ENCODE measurements at places on chromosomes 7 and 10.

DNA sequence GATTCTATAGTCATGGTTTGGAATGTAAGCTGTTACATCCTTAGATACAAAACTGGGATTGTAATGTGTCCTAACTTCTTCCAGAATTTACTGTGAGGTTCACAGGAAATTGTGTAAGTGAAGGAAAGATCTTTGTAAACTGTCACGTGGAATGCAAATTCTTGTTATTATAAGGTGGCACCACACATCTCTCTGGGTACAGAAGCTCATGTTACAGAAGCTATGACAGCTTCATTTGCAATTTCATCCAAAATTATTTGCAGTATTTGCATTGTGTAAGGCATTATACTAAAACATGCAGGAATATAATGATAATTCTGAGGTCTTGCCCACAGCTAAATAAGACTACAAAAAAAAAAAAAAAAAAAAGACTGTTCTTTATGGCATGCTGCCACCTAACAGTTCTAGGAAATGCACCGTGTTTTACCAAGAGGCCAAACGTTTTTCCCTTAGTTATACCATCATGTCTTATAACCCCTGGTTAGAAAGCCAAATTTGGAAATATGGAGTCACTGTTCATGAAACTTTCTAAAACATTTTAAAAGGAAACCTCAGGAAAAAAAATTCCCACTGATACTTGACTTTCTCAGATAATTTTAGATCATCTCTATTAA is 17.6 kb downstream of the MINDY3 start:
- DNase-seq = no peak

GRCh38 chr7:69677881-69678493 is 79.7 kb downstream of the AUTS2 start:
- no peak for DNase-seq

- DNase-seq = no peak
Observed at GRCh38 chr10:118751265-118751664, 3.5 kb downstream of the CACUL1 start.

GRCh38 chr10:125217990-125218675 is 57.8 kb upstream of the CTBP2 start:
- no peak for DNase-seq

DNA sequence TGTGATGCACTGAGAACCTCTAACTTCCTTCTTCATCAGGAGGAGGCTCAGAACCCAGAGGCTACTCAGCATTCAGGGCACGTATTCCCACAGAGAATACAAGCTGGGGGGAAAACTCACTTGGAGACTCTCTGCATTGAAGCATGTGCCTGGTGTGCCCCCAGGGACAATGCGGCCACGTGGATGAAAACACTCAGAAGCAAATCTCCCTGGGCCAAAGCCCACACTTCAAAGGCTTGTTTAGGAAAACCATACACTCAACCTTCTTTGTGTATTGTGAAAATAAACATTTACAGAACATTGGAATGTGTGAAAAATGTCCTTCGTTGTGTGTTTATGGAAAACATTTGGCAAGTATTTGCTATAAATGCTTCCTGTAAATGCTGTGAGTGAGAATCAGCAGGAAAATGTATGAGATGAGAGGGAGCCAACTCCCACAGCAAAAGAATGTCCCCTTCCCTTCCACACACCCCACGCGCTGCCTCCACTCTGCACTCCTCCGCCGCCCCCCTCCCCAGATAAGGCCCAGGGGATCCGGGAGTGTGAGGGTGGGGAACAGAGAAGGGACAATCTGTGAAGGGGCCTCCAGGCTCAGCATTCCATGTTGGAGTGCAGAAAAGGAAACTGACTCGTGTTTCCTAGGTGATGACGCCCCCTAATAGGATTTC is 339.5 kb downstream of the ELMO1 start:
- DNase-seq = no peak

DNA sequence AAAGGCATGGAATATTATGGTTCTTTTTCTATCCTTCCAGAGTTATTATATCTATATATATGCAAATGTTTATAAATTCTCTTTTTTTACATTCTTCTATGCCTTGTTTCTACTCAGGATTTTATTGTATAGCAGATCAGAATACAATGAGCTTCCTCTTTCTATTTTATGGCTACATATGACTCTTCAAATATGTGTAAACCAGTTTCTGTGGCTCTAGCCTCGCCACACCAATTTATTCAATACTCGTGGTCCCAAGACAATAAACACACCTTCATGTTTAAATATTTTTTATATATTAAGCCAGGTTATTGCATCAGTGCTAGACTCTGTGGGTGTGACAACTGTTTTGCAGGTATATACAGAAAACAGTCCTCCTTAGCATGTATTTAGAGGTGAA is 237.5 kb upstream of the MKLN1 start:
- DNase-seq = no peak

GRCh38 chr7:98250789-98251188 is 1.2 kb downstream of the TECPR1 start:
- DNase-seq = peak; percentile 36

DNA sequence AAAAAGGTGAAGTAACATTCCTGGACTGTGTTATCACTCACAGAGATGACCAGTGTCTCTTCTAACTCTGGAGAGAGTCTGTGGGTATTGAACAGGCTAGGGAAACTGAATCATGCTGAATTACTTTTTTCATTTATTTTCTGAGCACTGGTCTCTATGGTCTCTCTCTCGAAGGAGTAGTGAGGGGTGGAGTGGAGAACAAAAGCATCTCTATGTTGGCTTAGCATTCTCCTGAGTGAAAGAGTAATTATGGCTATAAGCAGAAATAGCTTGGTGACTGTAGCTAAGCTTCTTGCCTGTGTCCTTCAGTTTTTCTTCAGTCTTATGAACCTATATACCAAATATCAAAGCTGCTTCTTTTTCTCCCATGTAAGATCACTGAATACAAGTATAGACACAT is 64.6 kb upstream of the PTN start:
- no peak for DNase-seq

DNA sequence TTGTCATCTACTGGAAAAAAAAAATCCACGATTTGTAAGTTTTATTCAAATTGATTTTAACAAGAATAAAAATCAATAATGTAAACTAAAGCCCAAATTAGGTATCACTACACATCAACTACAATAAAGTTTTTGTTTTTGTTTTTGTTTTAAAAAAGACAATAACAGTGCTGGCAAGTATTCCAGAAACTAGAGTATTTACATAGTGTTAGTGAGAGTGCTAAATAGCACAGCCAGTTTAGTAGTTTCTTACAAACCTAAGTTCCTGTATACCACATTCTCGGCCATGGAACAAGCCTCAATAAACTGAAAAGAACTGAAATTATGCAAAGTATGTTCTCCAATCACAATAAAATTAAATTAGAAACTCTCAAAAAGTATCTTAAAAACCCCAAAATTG is 8.1 kb downstream of the ARHGAP12 start:
- no peak for DNase-seq

GRCh38 chr10:122519144-122519543 is 41.4 kb upstream of the DMBT1 start:
- no peak for DNase-seq

- DNase-seq = no peak
Observed at GRCh38 chr10:128568990-128569945, 443.0 kb upstream of the MKI67 start.

GRCh38 chr10:130049244-130049643 is 61.4 kb downstream of the C10orf143 start:
- DNase-seq = no peak

GRCh38 chr7:142782922-142783900 is 12.4 kb downstream of the PRSS2 start:
- DNase-seq = peak; percentile 80

- DNase-seq = no peak
Observed at GRCh38 chr7:140512317-140513000, 33.2 kb upstream of the MKRN1 start.

GRCh38 chr7:141586878-141587277 is 35.7 kb downstream of the AGK start:
- DNase-seq = no peak

DNA sequence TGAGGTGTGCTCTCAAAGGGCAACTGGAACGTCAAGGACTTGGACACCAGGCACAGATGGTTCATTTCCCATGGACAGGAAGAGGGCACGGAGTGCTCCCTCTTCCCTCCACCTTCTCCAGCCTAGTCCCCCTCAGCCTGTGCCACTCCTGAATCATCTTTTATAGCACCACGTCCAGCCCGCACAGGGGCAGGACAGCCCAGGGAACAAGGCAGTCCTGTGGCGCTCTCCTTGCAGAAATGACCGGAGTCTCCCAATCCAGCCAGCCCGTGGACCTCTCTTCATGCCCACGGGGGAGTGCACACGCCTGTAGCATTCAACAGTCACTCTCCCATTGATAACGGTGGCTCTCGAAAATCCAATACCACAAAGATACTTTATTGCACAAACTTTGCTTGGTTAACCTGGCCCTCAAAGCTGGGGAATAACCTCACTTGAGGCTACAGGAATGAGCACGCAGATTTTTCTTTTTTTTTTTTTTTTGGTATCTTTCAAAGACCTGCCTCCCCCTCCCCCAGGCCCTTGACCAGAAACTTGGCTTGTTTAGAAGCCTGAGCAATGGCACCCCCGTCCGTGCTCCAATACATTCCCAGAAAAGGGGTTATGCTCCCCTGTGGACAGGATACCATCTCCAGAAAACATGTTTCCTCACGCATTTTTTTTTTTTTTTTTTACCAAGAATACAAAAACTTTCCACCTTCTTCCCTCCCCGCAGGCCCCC is 733 bp downstream of the PRKCQ start:
- peak; percentile 72 for DNase-seq

- no peak for DNase-seq
Observed at GRCh38 chr7:159071260-159071659, 73.4 kb downstream of the VIPR2 start.

GRCh38 chr7:92762851-92763250 is 73.5 kb downstream of the CDK6 start:
- DNase-seq = no peak

- DNase-seq = no peak
Observed at GRCh38 chr7:99195867-99196266, 12.0 kb downstream of the KPNA7 start.

DNA sequence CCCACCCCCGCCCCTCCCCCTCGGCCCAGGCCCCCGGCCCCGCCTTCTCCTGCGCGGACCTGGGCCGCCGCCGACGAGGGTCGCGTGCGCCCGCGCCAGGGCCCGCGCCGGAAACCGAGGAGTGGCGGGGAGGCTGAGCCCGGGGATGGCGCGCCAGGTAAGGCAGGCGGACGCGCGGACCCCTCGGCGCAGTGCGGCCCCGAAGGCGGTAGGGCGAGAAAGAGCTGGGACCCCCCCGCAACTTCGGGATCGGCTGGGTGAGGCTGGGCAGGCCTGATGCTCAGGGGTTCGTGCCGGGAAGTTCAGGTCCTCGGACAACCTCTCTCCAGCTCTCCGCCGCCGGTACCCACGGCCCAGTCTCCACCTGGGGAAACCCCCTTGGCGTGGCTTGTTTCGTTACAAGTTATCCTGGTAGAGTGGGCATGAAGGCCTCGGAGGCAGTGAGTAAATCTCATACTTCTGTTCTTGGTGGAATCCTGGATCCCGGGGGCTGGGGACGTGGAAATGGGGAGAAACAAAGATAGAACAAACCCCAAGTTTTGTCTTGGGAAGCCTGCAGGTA is 58.4 kb downstream of the ZNF467 start:
- peak; percentile 58 for DNase-seq

DNA sequence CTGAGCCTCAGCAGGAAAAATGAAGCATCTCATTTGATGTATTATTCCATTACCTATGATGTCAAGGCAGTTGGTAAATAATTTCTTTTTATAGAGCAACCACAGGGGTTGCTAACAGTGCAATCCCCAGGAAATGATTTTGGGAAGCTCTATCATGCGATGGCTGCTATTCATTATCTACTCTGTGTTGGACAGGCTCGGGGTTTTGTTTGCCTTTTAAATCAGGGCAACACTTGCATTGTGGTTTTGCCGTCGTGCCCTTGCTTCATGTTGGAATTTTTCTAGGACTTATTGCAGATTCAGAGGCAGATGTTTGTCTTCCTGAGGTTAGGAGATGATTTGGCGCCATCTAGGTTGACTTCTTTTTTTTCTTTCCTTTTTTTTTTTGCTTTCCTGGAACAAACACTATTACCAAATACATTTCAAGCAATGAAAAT is 128.4 kb downstream of the BICC1 start:
- DNase-seq = no peak

GRCh38 chr7:105209870-105210269 is 178.9 kb downstream of the SRPK2 start:
- no peak for DNase-seq

DNA sequence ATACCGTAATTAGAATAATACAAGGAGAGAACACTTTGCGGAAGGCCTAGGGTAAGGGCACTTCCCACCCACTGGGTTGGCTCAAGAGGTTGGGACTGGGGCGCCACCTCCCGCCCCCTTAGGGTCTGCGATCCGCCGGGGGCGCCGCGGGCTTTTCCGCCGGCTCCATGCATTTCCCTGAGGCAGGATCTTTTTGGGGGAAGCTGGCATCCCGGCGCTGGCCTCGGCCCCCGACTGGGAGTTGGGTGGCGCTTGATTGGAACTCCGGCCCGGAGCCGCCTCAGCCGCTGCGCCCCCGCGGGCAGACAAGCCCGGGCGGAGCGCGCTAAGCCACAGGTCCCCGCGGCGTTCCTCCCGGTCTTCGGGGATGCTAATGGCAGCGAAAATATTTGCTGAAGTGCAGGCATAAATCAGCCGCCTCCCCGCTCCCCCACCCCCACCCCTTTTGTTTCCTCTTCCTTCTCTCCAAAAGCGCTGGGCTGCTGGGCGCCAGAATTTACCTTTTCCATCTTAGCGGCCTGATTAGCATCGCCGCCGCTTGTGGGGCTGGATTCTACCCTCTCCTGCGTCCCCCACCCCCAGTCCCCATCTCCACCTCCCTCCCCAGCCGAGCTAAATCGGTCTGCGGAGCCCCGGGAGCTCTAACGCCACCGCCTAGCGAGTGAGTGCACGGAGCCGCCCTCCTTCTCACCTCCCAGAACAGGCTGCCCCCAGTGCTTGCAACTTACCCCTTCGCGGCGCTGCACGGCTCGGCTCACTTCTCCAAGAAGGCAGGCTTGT is 5.1 kb downstream of the UNC5B start:
- DNase-seq = no peak

DNA sequence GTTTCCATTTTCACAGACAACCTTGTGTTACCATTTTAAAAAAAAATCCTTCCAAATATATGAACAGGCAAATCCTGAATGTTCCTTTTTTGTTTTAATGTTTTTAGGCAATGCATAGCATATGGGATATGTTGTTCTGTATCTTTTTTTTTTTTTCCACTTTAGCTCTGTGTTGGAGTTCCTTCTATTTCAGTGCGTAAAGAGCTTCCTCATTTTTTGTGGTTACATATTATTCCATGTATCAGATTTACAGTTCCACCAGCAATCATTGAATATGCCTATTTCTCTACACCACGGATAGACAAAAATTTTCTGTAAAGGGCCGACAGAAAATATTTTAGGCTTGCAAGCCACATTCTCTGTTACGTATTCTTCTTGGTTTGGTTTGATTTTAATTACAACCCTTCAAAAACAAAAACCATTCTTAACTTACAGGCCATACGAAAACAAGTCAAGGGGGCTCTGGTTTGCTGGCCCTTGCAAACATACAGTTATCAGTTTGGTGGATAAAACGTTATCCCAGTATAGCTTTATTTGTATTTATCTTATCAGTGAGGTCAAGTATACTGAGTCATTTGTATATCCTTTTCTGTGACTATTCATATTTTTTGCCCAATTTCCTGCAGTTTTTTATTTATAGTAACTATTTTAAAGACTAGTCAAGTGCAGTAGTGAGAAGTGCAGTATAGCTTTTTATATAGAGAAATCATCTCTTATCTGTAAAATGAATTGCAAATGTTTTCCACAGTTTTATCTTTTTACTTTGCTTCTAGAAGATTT is 55.7 kb downstream of the RALA start:
- no peak for DNase-seq

Measured in activated CD4-positive, alpha-beta T cell treated with anti-CD3 and anti-CD28 coated beads, Interleukin-2, amount 50 U/mL, for 48 hours (primary cell).